ENCODE measurements at places on chromosomes 4 and X.

DNA sequence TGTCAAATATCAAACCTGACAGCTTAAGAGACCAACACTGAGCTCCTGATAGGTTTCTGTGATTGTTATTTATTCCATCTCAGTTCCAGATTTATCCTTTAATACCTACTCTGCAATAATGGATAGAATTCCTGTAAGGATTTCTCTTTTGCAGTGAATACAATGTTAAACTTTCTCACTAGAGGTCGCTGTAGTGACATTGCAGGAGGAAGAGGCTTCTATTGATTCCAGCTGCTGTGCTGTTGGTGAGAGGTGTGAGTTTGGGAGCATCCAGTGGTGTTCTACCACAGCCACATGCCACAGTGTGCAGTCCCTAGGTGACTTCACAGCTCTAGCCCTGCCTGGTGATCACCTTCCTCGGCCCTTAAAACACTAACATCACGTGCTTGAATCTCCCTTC, 34.6 kb upstream of the DCAF8L2 start:
- DNase-seq: no peak

- DNase-seq: no peak
These were observed 127.6 kb downstream of the LDB2 start for GRCh38 chr4:16770710-16771285.

DNA sequence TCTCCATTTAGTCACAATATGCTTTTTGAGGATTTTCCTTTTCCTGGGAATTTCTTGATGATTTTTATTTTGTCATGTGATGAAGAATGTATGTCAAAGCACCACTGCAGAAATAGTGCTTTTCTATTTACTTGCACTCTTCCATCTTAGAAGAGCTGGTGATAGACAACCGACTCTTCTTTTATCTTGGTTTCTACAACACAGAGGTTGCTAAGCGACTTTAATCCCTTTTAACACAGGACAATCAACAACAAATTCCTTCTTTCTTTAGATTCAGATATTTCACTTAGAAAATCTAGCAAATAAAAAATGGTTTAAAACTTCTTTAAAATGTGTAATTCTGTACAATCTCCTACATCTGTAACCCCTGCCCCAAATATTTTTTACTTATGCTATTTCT, 34.6 kb downstream of the TET2 start:
- DNase-seq: peak; percentile 21

DNA sequence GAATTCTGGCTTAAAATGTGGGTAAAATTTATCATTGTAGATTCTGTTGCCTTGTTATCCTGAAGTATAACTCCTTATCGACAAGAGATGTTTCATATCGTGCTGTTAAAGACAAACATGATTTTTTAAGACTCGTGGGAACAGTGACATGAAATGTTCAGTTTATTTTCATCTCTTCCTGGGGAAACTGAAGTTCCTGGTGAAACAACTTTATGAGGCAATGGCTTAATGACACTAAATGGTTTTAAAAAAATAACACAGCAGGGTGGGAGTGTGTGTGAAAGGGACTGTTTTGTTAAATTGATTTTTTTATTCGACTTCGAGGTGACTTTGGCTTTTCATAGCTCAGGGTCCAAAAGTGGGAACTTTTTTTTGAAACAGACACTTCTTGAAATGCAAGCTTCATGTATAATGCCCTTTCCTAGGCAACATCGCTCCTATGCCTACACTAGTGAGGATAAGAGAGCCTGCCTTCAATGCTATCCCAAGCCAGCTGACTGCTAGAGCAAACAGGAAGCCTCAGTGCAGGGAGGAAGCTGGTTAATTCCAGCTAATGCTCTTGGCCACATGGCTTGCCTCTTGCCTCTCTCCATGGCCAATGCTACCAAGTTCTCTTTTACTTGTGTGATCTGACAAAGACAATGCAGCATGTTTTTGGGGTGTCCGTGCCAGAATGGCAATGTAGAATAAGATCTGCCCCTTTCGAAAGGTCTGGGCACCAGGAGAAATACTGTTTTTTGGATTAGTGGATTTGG, 80.9 kb upstream of the PLAC1 start:
- no peak for DNase-seq

DNA sequence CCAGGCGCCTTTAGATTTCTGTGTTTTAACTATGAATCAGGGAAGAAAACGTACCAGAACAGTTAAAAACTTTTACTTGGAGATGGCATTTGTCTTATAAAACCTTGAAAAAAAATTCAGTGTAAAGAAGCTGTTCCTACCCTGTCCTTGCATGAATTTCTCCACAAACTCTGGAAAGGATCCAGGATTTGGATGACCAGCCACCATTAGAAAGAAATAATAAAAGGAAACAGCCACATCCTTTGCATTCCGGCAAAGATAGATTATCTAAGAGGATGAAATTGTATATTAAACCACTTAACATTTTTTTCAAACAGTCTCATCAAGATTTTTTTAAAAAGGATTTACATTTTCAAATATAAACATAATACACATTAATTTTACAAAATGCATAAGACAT, 10.6 kb downstream of the SULT1E1 start:
- no peak for DNase-seq

DNA sequence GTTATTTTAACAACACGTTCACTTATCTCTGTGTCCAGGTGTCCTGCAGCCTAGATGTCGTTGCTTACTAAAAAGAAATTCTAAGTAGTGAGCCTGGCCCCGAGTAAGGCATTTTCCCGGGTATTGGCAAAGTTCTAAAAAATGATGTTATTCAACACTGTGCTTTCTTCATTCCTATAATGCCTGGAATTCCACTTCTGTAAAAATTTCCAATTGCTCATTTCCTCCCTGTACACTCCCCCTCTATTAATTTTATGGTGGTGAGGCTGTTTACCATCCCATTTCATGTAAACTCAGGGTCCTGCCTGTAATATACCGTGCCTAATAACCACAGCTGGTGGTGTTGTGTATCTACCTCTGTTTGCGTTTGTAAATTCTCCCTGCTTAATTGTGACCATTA, 14.2 kb downstream of the BST1 start:
- no peak for DNase-seq

DNA sequence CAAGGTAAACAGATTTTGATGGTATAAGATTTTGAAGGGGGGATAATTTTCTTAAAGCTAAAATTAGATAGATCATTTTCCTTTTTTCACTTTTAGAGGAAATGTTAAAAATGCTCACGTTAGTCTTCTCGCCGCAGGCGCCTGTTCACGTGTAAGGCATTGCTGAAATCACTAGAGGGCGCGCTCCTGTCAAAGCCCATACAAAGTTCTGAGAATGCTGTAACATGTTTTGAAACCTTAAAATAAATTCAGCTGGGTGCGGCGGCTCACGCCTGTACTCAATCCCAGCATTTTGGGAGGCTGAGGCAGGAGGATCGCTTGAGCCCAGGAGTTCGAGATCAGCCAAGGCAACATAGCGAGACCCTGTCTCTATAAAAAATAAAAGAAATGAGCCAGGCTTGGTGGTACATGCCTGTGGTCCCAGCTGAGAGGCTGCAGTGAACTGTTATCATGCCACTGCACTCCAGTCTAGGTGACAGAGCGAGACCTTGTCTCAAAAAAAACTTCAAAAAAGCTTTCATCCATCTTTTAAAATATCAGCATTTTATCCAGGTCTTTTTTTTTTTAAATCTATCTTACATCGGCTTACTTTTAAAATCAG, 138.0 kb downstream of the RBMX2 start:
- DNase-seq: peak; percentile 23

- no peak for DNase-seq
These were observed 14.8 kb downstream of the SOWAHB start for GRCh38 chr4:76883147-76883546.

- no peak for DNase-seq
These were observed 42.3 kb downstream of the RFC1 start for GRCh38 chr4:39323821-39324220.

- no peak for DNase-seq
These were observed 6.3 kb downstream of the DCHS2 start for GRCh38 chr4:154485127-154485773.

- no peak for DNase-seq
These were observed 318.2 kb downstream of the PPP1R2C start for GRCh38 chrX:42459735-42460134.

GRCh38 chr4:184573701-184574100, 75.5 kb downstream of the CASP3 start:
- no peak for DNase-seq

DNA sequence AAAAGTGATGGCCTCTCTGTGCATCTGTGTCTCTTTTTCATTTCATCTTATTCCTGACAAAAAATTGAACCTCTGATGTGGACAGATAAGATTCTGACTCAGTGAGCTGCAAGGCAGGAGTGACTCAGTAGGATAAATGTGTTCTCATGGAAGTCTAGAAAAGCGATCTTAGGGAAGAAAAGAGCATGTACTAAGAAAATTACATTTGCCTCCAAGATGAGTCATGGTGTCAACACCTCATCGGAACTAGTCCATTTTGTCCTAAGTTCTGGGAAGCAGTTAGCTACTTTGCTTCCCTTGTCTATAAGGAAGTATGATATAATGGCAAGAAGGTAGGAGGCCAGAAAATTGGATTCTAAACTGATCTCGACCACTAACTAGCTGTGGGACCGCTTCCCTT, 83.5 kb upstream of the AFF2 start:
- no peak for DNase-seq

GRCh38 chrX:3378156-3378555, 31.7 kb upstream of the MXRA5 start:
- DNase-seq: no peak

DNA sequence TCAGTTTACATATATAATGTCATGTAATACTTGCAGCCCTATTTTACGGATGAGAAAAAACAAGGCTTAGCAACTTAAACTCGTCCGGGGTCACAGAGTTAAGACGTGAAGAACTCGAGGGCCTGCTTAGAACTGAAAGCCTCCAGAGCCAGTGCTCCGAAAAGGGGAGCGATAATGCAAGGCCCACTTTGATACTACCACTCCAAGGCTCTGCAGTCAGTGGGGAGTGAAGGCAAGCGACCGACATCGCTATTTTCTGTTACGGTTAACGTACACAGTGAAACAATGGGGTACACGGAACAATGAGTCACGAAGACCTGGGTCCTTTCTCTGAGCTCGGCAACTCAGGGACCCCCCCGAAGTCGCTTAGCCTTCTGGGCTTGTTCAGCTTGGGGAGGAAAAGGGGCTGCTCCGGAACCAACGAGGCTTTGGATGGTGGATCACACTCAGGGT, 965 bp downstream of the PPA2 start:
- no peak for DNase-seq

GRCh38 chrX:53440101-53440500, 5.9 kb upstream of the HSD17B10 start:
- DNase-seq: no peak

DNA sequence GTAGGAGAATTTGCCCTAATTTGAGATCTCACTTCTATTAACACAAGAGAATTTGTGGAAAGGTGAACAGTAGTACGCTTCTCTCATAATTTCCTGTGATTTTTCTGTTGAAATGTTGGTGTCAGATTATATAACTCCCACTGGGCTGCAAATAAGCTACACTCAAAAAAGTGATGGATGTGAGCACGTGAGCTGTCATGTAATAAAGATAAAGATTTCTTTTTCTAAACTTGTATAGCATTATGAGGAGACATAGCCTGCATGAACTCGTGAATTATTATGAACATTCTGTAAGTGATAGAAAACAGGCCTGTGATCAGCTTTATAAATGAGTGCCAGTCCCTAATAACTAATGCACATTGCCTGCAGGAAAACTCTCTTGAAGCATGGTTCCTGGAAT, 356.6 kb upstream of the ACTRT1 start:
- DNase-seq: no peak

- no peak for DNase-seq
These were observed 253.4 kb upstream of the CASK start for GRCh38 chrX:42176789-42177188.

Data from CD8-positive, alpha-beta T cell (primary cell).